ENCODE measurements at places on chromosomes 1 and 21.
A peak's percentile ranks its signal among the peaks of the same experiment; 100 is the strongest.

- H3K4me3 ChIP-seq = no peak overlapping the region
- H3K27ac ChIP-seq = no peak overlapping the region
- H3K36me3 ChIP-seq = no peaks in the 10 kb centered on the region
- no peaks in the 10 kb centered on the region for H3K4me1 ChIP-seq
Observed at GRCh38 chr1:12630946-12631530, 12.8 kb upstream of the AADACL4 start.

- no peak for DNase-seq
- H3K36me3 ChIP-seq = no peaks in the 10 kb centered on the region
- no peak overlapping the region for H3K27ac ChIP-seq
- no peaks in the 10 kb centered on the region for H3K4me1 ChIP-seq
Observed at GRCh38 chr1:159779403-159779851, 1.3 kb upstream of the DUSP23 start.

GRCh38 chr21:45670731-45671130 is 27.2 kb downstream of the PCBP3 start:
- no peak overlapping the region for H3K27ac ChIP-seq
- no peaks in the 10 kb centered on the region for H3K4me1 ChIP-seq
- H3K27me3 ChIP-seq = no peaks in the 10 kb centered on the region
- peak; percentile 12 for DNase-seq
- H3K36me3 ChIP-seq = peaks cover 10% of the 10 kb centered on the region

DNA sequence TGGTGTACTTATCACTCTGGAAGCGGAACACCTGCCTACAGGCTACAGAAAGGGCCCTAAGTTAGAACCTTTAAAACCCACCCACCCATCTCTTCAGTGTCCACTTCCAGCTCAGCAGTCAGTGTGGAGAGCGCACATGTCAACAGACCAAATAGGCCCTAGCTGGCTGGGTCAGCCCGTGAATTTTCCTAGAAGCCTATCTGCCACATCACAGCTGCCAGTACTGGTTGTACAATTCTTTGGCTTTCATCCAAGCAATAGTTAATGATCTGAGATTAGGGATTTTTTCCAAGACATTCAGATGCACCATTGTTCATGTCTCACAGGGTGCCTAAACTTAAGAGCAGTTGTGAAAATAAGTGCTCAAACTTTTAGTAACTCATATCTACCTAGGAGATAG is 197.1 kb downstream of the KCNK2 start:
- no peak overlapping the region for H3K4me3 ChIP-seq
- no peak for DNase-seq
- H3K27me3 ChIP-seq = no peaks in the 10 kb centered on the region
- no peaks in the 10 kb centered on the region for H3K4me1 ChIP-seq

GRCh38 chr1:173867141-173867752 is 542 bp downstream of the GAS5 start:
- peaks cover 60% of the 10 kb centered on the region for H3K4me1 ChIP-seq
- no peak for DNase-seq
- peaks cover 68% of the 10 kb centered on the region for H3K36me3 ChIP-seq
- H3K27me3 ChIP-seq = no peaks in the 10 kb centered on the region
- peak overlapping the region; percentile 88 for H3K27ac ChIP-seq

DNA sequence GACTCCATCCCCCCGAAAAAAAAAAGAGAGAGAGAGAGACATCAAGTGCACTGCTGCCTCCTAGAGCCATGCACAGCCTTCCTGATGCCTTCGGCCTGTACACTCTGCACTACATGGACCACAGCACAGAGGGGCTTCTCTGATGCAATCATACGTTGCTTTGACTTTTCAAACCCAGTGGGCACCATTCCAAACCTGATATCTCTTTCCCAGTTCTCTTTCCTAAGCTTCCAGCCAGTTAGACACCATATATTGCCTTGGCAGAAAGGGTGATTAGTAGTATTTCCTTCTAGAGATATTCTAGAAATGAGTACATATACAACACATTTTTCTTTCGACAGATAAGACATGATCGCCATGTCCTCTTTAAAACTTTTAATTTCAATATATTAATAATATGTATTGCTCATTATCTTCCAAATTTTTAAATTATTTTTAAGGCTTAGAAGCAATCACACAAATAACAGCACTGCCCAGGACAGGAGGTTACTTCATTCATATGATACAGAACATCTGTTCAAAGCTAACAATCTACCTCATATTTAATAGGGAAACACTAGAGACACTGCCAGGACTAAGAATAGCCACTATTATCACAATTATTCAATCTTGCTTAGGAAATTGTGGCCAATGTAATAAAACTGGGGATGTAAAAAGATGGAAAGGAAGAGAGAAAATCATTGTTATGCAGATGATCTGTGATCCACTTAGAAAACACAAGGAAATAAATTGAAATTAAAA is 9.9 kb downstream of the CLCA1 start:
- no peaks in the 10 kb centered on the region for H3K36me3 ChIP-seq
- H3K4me3 ChIP-seq = no peak overlapping the region
- no peak for DNase-seq
- no peaks in the 10 kb centered on the region for H3K4me1 ChIP-seq
- H3K27ac ChIP-seq = no peak overlapping the region

DNA sequence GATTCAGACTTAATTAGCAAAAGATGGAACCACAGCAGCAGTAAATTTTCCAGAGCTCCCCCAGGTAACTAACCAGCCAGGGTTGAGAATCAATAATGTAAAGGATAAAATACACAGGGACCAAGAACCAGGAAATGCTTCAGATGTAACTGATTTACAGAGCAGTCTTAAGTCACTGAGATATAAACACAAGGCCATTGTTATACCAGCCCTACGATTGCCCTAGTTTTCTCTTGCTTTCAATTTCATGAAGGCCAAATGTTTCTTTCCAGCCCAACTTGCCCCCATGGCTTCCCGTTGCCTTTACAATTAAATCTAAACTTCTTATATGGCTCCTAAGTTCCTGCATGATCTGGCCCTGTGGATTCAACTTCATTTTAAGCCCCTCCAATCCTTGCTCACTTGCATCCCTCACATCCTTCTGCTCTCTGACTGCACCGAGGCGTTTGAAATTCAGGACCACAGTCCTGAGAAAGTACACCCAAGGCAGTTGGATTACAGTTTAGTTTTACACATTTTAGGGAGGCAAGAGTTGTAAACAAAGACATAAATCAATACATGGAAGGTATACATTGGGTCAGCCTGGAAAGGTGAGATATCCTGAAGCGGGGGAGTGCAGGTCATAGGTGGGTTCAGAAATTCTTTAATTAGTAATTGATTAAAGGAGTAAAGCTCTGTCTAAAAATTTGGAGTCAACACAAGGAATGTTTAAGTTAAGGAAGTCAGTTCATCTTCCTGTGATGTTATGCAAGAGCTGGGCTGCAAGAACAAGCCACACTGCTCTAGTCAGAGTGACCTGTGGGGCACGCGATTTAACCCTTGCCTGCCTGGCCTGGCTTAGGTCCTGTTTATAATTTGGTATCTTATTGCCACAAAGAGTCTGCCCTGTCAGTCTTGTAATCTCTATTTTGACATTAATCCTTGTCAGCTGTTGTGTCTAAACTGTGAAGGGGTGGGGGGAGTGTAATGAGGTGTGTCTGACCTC is 69.9 kb upstream of the COG2 start:
- H3K4me1 ChIP-seq = no peaks in the 10 kb centered on the region
- DNase-seq = no peak
- H3K36me3 ChIP-seq = no peaks in the 10 kb centered on the region
- H3K27ac ChIP-seq = no peak overlapping the region

DNA sequence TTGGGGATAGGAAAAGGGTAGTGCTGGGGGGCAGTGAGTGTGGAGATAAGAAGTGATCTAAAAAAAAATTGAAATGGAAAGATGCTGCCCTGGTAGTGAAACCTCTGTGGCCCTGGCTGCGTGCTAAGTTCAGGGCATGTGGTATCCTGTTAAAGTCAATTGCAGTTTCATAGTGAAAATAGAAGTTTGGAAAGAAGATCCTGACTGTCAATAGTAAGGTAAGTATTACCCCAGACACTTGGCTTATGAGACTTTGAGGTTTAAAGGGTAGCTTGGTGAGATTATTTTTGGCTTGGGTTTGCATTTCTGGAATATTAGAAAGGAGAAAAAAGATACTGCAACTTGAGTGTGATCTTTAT is 6.8 kb downstream of the ARID1A start:
- no peaks in the 10 kb centered on the region for H3K27me3 ChIP-seq
- H3K36me3 ChIP-seq = peaks cover 81% of the 10 kb centered on the region
- peaks cover 74% of the 10 kb centered on the region for H3K4me1 ChIP-seq

DNA sequence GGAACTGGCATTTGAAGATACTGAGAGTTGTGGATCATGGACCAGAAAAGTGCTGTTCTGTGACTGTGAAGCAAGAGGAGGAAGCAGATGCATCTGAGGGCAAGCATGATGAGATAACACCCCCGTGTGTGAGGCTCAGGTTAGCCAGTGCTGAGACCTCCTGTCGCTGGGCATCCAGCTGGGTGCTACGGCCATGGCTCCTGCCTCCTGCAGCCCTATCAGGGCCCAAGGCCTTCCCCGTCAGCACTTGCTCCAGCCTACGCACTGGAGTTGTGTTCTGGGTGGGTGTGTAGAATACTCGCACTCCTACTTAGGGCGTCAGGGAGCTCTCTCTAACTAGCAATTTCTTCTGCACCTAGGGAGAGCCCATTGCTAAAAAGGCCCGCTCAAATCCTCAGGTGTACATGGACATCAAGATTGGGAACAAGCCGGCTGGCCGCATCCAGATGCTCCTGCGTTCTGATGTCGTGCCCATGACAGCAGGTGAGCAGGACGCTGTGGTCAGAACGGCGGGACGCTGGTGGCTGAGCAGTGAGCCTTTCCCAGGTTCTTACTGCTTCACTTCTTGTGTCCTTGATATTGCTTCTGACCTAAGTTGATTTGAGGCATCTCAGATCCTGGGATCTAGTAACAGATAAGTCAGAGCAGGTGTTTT is 6.5 kb downstream of the PPIE start:
- no peak for DNase-seq
- no peaks in the 10 kb centered on the region for H3K27me3 ChIP-seq
- no peak overlapping the region for H3K4me3 ChIP-seq

DNA sequence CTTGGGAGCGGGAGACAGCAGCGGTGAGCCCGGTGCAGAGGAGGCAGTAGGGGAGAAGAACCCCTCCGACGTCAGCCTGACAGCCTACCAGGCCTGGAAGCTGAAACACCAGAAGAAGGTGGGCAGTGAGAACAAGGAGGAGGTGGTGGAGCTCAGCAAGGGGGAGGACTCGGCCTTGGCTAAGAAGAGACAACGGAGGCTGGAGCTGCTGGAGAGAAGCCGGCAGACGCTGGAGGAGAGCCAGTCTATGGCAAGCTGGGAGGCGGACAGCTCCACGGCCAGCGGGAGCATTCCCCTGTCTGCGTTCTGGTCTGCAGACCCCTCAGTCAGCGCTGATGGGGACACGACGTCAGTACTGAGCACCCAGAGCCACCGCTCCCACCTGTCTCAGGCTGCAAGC is 32.9 kb downstream of the STYXL2 start:
- no peak overlapping the region for H3K4me3 ChIP-seq
- no peak overlapping the region for H3K27ac ChIP-seq
- DNase-seq = no peak
- H3K27me3 ChIP-seq = no peaks in the 10 kb centered on the region

DNA sequence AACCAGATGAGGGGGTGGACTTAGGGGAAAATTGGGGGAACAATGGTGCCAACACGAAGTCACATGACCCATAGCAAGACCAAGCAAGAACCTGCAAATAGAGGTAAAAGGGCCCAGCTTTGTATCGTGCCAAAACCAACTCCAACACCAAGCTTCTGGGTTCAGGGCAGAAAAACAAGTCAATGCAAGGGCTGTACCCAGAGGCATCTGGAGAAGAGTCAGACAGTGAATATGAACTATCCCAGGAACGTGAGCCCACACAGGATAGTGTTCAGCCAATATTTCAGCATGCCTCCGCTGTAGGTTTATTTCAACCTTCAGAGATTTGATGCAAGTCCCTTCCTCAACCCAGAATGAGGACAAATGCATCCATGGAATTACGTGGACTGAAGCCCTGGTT is 15.0 kb upstream of the ZMYM6 start:
- no peaks in the 10 kb centered on the region for H3K4me1 ChIP-seq
- H3K4me3 ChIP-seq = no peak overlapping the region
- no peak overlapping the region for H3K27ac ChIP-seq
- no peak for DNase-seq
- H3K36me3 ChIP-seq = no peaks in the 10 kb centered on the region

DNA sequence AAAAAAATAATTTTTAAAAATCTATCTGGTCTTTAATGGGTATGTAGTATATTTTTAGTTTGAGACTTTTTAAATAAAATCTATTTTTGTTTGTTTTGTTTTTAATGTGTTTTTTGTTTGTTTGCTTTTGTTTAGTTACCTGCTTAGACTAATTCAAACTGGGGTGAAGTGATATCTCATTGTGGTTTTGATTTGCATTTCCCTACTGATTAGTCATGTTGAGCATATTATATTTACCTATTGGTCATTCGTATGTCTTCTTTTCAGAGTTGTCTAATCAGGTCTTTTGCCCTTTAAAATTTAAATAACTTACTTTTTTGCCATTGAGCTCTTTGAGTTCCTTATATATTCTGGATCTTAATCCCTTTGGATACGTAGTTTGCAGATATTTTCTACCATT is 20.3 kb downstream of the CD1B start:
- no peaks in the 10 kb centered on the region for H3K27me3 ChIP-seq
- H3K4me1 ChIP-seq = peaks cover 15% of the 10 kb centered on the region
- no peak overlapping the region for H3K4me3 ChIP-seq
- no peak for DNase-seq

DNA sequence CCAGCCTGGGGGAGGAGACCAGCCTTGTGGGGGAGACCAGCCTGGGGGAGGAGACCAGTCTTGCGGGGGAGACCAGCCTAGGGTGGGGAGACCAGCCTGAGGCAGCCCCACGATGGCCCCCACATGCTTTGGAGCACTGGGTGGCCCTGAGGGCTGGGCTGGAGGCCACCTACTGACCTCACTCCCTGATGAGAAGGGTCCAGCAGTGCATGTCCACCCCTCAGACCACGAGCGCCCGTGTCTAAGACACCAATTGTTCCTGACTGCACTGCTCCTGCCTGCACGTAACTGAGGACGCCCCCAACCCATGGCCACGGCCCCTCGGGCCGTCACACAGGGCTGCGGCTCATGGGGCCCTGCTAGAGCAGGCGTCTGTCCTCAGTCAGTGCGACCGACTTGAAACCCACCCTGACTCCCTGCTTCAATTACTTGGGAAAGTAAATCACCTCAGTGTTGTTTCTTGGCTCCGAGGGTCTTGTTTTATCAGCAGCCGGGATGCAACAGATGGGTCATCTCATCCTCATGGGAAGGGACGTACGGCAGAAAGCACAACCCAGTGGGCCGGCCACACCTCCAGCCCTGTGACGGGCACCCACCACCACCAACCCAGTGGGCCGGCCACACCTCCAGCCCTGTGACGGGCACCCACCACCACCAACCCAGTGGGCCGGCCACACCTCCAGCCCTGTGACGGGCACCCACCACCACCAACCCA is at the start of gene SPATC1L:
TSS of gene SPATC1L (minus strand) at position 550 of the 715 bp plus-strand sequence. CDS start 1,643 bp downstream, outside the sequence.
- DNase-seq = no peak
- no peak within 1 kb of the TSS for H3K27ac ChIP-seq
- H3K27me3 ChIP-seq = no peaks in the 10 kb centered on the region
- H3K4me1 ChIP-seq = peaks cover 8% of the 10 kb centered on the region
- H3K4me3 ChIP-seq = peak within 1 kb of the TSS; percentile 26

GRCh38 chr1:170218257-170218650 is 72.5 kb downstream of the NTMT2 start:
- no peak for DNase-seq
- H3K27ac ChIP-seq = no peak overlapping the region
- no peaks in the 10 kb centered on the region for H3K4me1 ChIP-seq
- H3K4me3 ChIP-seq = no peak overlapping the region
